ENCODE measurements at places on chromosomes 13 and 19.

DNA sequence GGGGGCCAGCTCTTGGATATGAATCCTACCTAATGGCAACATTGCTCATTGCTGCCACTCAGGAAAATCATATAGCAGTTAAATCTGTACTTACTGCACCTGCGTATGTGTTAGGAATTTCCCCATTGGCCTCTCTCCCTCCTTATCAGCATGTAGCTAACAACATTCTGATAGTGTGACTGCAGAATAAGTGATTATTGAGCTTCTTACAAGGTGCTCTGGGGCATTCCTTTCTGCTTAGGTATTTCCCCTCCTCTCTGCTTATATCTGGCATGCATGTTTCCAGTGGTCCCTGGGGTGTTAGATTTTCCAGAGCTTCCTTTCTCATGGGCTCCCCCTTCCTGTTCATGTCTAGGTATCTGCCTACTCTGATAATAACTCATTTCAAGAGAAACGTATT, 414.1 kb upstream of the SLITRK1 start:
- DNase-seq, result no peak

DNA sequence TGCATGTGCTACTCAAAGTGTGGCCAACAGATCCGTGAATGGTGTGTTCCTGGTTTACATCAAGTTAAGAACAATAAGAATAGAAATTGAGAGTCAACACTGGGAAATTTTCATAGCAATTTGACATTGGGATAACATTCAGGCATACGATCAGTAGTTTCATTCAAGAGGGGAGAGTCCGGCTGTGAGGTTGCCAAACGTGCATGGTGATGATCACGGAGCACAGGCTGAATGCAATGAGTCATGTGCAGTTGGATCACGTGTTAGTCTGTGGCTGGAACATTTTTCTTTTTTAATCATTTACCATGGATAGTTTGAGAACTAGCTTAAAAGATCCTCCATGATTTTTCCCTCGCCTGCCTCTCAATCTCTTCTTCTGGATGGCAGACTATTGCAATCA, 2.5 kb upstream of the DCT start:
- no peak for DNase-seq

DNA sequence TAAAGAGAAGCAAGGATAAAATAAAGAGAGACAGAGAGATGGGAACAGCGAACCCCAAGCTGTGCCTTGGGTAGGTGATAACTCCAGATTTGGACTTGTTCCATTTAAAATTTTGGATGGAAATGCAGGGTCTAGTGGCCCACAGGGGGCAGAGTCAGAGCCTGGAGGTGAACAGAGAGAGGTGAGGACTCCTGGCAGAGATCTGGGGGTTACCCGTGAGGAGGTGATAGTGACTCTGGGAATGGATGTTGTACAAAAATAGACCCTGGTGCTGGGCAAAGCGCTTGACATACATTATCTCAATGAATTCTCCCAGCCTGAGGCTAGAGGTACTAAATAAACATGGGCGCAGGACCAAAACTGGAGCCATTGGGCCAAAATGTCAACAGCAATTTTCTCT, 14.3 kb upstream of the DHRS12 start:
- no peak for DNase-seq

- no peak for DNase-seq
These were observed 604.6 kb upstream of the GPC6 start for GRCh38 chr13:92621985-92622384.

- DNase-seq, result no peak
These were observed 345.8 kb downstream of the RBM26 start for GRCh38 chr13:79060216-79060615.

DNA sequence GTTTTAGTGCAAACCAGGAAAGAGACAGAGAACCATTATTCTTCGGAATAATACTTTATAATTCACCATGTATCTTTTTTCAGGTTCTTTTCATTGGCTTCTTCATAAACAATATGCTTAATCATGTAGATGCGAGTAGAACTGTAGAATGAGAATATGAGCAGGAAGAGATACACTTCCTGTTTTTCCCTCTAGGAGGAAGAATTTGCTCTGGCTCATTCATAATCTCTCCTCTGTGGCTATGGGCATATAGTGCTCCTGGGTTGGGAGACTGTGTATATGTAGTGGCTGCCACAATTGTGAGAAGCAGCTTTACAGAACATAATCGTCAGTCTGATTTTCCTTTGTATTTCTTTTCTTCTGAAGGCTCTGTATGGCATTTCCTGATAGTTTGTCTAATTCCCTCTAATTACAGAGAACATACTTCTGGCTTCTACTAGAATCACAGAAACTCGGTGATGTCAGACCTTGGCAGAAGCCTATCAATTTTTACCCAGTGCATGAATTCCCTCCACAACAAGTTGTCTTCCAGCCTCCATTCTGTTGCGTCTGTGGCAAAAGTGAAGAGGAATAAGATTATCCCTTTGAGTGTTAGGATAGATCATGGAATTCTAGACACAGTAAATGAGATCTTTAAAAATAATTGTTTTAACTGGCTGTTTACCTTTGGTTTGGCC, 2.9 kb upstream of the DCLK1 start:
- no peak for DNase-seq

DNA sequence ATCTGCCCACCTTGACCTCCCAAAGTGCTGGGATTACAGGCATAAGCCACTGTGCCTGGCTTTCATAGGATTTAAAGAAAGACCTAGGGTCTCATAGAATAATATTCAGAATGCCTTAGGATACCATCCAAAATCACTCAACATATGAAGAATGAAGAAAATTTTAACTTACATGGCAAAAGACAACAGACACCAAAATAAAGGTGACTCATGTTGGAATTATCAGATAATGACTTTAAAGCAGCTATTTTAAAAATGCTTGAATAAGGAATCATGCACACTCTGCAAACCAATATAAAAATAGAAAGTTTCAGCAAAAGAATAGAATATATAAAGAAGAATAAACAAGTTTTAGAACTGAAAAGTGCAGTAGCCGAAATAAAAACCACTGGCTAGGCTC, 29.3 kb downstream of the ZNF566 start:
- no peak for DNase-seq

DNA sequence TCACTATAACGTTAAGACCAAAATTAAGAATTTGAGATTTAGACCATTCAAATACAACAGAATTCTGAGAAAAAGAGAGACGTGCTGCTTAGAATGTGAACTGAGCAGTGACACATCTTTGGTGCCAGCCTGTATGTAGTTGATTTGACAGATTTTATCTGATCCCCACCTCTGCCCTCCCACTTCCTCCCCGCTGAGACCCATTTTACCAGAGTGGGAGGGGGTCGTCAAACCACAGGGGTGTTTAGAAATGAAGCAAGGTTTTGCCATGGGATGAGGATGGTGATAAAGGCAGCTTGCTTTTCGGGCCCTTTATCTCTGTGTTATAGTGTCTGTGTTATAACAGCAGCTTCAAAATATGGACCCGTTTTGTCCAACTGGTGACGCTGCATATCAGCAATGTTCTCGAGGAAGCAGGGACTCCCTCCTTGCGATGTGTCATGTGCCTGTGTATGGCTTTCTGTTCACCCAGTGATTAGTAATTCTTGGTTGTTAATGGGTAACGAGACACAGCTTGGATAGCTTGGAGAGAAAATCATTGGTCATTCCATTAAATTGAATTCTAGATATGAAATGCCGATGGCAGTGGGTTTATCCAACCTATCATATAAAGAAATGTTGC, 125.0 kb downstream of the HS6ST3 start:
- DNase-seq, result no peak

GRCh38 chr13:22793598-22794134, 387.1 kb upstream of the SGCG start:
- DNase-seq, result no peak

DNA sequence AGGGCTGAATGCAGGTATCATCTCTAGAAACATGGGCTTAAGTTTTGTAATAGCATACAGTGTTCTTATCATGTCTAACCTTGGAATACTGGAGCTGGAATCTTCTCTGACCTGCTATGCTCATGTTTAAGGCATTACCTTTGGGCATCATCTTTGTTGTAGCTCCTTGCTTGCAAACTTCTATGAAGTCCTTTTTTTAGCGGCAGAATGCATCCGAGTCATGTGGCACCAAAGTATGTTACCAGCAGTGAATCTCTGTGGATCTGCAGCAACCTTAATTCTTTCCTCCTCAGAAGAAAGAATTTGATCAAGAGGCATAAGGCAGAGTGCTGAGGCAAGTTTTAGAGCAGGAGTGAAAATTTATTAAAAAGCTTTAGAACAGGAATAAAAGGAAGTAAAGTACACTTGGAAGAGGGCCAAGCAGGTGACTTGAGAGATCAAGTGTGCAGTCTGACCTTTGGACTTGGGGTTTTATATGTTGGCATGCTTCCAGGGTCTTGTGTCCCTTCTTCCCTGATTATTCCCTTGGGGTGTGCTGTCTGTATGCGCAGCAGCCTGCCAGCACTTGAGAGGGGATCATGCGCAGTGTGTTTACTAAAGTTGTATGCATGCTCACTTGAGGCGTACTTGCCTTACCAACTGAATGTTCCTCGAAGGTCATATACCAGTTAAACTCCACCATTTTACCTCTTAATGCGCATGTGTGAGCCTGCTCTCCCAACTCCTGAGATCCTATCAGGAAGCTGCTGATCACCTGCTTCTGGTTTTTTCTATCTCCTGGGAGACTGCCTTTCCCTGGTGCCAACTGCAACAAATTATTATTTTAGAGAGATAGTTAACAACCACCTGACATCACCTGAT, 115.5 kb downstream of the LACC1 start:
- DNase-seq, result no peak

DNA sequence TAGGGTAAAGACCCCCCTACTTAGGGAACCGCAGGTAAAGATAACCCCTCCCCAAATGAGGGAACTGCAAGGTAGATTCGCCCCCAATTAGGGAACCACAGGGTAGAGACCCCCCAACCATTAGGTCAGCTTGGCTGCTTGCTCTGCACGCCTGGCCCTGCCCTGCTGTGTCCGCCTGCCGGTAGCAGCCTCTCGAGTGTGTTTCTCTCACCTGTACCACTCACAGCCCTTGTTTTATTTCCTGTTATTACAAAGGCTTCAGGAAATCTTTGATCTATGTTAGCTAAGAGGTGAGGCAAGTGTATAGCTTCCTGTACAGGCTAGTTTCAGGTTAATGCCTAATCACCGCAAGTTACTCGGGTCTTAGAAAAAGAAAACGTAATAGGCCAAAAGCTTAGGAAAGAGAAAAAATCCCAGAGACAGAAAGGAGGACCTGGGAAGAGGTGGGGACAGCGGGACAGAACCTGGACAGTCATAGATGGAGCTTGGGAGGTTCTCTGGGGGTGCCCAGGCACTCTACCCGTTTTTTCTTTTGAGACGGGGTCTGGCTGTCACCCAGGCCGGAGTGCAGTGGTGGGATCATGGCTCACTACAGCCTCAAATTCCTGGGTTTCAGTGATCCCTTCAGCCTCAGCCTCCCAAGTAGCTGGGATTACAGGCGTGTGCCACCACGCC, 23.1 kb upstream of the EIF3G start:
- DNase-seq, result no peak
